CD4-positive, CD25-positive, alpha-beta regulatory T cell (primary cell): ENCODE measurements at places on chromosomes 1 and 21. TPM values are rescaled to one million over a fixed set of nuclear protein-coding genes. Genes with fewer than 3 reads are reported as not detected.

GRCh38 chr1:3222042-3222692, 153.2 kb downstream of the PRDM16 start:
- no peak overlapping the region for H3K27ac ChIP-seq
- no peak for DNase-seq
- no peaks in the 10 kb centered on the region for H3K36me3 ChIP-seq

- H3K27me3 ChIP-seq = no peaks in the 10 kb centered on the region
- no peak overlapping the region for H3K27ac ChIP-seq
Observed at GRCh38 chr1:193120604-193121166, 1.1 kb upstream of the CDC73 start.

GRCh38 chr1:84753516-84754385, 63.5 kb upstream of the SSX2IP start:
- DNase-seq = peak; percentile 49
- no peak overlapping the region for H3K4me3 ChIP-seq
- no peaks in the 10 kb centered on the region for H3K36me3 ChIP-seq

DNA sequence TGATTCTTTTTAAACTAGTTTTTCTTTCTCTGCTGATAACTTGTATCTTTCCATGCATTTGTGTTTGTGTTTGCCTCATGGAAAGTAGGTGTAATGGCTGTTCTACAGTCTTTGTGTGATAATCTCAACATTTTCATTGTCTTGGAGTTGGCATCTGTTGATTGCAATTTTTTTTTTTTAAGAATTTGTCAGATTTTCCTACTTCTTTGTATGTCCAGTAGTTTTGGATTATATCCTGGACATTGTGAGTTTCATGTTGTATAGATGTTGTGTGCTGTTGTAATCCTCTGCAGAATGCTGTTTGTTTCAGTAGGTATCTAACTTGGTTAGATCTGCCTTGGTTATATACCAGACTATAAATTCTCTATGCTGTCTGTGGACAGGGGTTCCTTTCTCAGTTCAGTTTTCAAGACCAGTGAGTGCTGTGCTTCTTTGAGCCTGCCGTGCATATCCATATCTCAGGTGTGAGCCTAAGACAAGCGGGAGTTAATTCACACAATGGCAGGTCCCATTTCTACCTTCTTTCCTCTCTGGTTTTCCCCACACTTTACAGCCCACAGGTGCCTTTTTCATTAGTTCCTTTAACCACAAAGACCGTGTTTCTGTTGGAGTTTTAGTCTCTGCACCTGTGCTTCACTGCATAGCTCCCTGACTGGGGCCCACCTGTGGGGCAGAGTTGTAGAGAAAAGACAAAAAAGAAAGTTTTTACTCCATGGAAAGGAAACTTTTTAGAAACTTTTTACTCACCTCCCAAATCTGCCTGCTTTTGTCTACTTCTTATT, 69.9 kb downstream of the ITSN1 start:
- H3K36me3 ChIP-seq = no peaks in the 10 kb centered on the region
- DNase-seq = no peak
- H3K27me3 ChIP-seq = peaks cover 6% of the 10 kb centered on the region
- H3K27ac ChIP-seq = no peak overlapping the region
- H3K4me1 ChIP-seq = no peaks in the 10 kb centered on the region

- H3K4me3 ChIP-seq = no peak overlapping the region
- peaks cover 13% of the 10 kb centered on the region for H3K4me1 ChIP-seq
- no peaks in the 10 kb centered on the region for H3K36me3 ChIP-seq
- no peaks in the 10 kb centered on the region for H3K27me3 ChIP-seq
- no peak overlapping the region for H3K27ac ChIP-seq
Observed at GRCh38 chr1:201825245-201825644, 3.7 kb upstream of the IPO9 start.

DNA sequence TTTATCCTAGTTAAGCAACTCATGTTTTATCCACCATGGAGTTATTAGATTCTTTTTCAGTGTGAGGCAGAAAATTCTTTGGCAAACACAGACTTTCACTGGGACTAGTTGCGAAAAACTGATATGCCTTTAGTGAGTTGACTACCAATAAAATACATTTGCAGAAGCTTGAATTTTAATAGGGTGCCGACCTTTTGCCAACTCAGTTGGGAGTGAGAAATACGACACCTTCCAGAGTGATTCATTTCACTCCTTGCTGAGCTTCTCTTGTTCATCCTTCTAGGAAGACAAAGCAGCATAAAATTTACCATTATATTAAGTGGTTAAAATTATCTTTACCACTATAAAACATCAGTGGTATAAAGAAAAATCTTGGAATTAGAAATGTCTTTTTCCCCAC, 1.2 kb upstream of the KRTAP23-1 start:
- H3K4me3 ChIP-seq = no peak overlapping the region
- DNase-seq = no peak
- H3K27me3 ChIP-seq = no peaks in the 10 kb centered on the region
- no peaks in the 10 kb centered on the region for H3K36me3 ChIP-seq
- no peak overlapping the region for H3K27ac ChIP-seq
- H3K4me1 ChIP-seq = no peaks in the 10 kb centered on the region

DNA sequence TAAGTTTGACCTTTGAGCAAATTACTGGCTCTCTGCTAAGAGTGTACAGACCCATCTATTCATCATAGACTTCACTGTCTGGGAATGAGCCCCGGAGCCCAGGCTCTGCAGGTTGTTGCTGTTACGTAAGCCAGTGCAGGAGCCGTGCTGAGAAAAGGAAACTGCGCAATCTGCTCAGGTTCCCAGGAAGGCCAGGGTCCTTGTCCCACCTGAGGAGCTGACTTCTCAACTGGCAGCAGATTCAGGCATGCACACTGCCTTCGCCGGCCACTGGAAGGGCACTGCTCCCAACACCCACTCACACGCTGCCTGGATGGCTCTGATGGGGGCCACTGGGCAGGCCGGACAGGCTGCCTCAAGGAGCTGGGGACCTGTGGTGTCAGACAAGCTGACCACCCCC, 19.5 kb downstream of the RCAN1 start:
- no peaks in the 10 kb centered on the region for H3K4me1 ChIP-seq
- no peaks in the 10 kb centered on the region for H3K27me3 ChIP-seq
- no peak overlapping the region for H3K4me3 ChIP-seq
- no peaks in the 10 kb centered on the region for H3K36me3 ChIP-seq

GRCh38 chr21:43825936-43826622, 36.7 kb downstream of the RRP1 start:
- DNase-seq = no peak
- H3K36me3 ChIP-seq = no peaks in the 10 kb centered on the region
- no peak overlapping the region for H3K27ac ChIP-seq
- H3K4me3 ChIP-seq = no peak overlapping the region
- H3K27me3 ChIP-seq = no peaks in the 10 kb centered on the region

GRCh38 chr1:171566467-171566866, 55.6 kb upstream of the MYOCOS start:
- no peak for DNase-seq
- H3K4me3 ChIP-seq = no peak overlapping the region
- H3K4me1 ChIP-seq = no peaks in the 10 kb centered on the region
- H3K36me3 ChIP-seq = peaks cover 95% of the 10 kb centered on the region
- H3K27me3 ChIP-seq = no peaks in the 10 kb centered on the region

DNA sequence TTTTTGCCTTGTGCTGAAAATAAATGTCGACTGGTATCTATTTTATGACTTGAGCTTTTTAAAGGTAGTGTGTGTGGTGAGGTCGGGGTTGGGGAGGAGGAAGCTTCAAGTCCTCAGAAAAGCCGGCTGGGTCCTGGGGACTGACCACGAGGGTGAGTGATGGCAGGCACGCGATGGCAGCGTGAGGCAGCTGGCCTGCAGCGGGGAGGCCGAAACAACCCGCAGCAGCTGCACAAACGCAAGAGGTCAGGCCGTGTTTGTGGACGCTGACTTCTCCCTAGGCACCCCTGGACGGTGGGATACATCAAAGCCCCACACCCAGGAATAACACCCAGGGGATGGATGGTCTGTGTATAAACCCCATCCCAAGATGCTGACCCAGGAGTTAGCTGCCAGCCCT, 51.4 kb downstream of the ZBTB18 start:
- no peak overlapping the region for H3K27ac ChIP-seq
- peaks cover 8% of the 10 kb centered on the region for H3K27me3 ChIP-seq
- H3K36me3 ChIP-seq = no peaks in the 10 kb centered on the region
- H3K4me3 ChIP-seq = no peak overlapping the region
- DNase-seq = no peak

The TMEM269 gene
- 1.1 TPM for total RNA-seq

The GIPC2 gene
- not detected for total RNA-seq

The GNG4 gene
- total RNA-seq = not detected

The RAD54L gene
- 0.67 TPM for total RNA-seq

The CTPS1 gene
- total RNA-seq = 42.5 TPM

The APCS gene
- total RNA-seq = not detected

The PGLYRP3 gene
- not detected for total RNA-seq
